ENCODE measurements at places on chromosomes 3 and 15.

GRCh38 chr3:7739754-7740153 lies 761.9 kb upstream of the LMCD1 start:
- no peak for DNase-seq

DNA sequence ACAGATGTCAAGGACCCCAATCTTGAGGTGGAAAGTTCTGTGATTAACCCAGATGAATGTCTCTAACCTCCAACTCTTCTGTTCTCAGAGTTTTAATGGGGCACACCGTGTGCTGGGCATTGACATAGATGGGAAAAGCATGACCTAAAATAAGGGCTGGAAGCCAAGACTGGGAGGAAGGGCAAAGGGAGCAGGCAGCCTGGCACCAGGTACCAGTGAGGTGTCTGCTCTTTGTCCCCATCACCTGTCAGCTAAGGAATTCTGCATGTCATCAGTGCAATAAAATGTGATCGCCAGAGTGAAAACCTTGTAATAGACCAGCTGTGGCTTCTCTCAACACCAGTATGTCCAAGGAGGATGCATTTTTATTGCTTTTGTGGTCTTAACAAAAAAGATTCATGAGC lies 143.5 kb upstream of the TPM1 start:
- no peak for DNase-seq

- no peak for DNase-seq
These were observed at the start of gene TGM5 for GRCh38 chr15:43266834-43267233. Gene TGM5, minus strand, starts transcription at chr15:43266928. Its CDS starts 79 bp downstream, at chr15:43266849.

- no peak for DNase-seq
These were observed 19.9 kb downstream of the CYP8B1 start for GRCh38 chr3:42855547-42856380.

- no peak for DNase-seq
These were observed 28.6 kb upstream of the CYP11A1 start for GRCh38 chr15:74396146-74396438.

DNA sequence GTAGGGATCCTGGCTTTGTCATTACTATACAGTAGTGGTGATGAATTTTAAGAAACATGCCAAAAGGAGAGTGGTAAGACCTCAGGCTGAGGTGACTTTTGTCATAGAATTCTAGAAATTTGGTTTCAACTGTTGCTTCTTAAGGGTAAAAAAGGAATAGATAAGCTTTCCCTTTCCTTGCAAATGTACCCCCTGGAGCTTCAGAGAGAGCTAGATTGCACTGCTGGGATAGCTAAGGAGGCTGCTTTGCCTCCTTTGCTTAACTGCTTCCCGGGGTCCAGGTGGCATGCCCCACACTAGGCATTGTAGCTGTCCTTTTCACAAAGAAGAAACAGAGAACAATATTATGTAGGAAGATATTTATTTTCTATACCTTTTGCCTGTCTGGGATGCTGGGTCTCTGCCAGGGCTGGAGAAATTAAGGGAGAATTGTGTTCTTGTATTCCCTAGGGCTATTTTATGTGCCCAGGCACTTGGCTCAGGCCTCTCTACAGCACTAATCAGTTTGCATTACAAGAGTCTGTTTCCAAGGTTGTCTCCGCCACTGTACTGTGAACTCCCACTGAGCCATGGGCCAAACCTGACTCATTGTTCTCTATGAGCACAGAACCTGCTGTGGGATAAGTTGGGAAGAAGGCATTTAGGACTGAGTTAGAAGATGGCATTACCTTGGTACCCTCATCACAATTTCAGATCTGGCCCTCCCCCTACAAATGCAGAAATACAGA lies 460.0 kb downstream of the PDCD6IP start:
- DNase-seq = no peak

DNA sequence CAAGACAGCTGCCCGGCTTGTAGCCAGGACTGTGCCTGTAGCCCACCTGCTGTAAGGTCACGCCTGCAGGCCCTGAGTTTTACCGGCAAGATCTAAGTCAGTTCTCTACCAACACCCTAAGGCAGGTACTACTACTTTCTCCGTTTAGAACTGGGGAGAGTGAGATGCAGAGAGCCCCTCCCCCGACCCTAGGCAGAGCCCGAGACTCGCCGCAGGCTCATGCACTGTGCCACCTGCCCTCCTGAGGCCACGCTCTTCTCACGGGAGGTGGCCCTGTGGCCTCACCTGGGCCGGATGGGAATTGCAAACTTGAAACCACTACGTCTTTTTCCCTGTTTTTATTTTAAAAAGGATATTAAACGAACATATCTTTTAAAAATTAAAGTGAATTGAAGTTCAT lies 36.9 kb upstream of the PCSK6 start:
- DNase-seq = no peak

- peak; percentile 55 for DNase-seq
These were observed 130.8 kb upstream of the SLC2A2 start for GRCh38 chr3:171157286-171157685.

DNA sequence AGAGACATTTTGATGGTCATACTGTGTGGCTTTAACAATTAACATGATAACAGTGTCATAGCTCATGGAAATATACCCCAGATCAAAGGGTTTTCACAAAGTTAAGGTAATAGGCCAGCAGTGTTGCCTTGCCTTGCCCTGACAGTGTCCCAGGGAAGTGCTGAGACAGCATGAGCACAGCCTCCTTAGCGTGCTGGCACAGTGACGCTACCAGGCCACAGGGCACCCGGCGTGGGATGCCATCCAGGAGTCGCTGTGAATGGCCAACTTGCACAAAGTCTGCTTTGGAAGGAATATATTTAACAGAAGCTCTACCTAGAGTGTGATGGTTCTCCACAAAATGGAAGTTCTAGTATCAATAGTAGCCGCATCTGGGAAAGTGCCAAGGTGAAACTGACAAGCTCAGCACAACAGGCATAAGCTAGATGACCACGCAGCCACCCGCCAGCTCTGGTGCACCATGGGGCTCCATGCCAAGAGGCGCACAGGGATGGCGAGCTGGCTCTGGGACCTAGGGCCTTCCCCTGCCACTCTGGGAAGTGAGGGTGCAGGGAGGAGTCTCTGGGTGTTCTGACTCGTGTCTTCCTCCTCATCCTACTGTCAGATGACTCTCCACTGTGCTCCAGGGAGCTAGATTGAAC lies 86.2 kb downstream of the GABRB3 start:
- DNase-seq = no peak

GRCh38 chr3:30728143-30728542 lies 121.7 kb downstream of the TGFBR2 start:
- DNase-seq = no peak

DNA sequence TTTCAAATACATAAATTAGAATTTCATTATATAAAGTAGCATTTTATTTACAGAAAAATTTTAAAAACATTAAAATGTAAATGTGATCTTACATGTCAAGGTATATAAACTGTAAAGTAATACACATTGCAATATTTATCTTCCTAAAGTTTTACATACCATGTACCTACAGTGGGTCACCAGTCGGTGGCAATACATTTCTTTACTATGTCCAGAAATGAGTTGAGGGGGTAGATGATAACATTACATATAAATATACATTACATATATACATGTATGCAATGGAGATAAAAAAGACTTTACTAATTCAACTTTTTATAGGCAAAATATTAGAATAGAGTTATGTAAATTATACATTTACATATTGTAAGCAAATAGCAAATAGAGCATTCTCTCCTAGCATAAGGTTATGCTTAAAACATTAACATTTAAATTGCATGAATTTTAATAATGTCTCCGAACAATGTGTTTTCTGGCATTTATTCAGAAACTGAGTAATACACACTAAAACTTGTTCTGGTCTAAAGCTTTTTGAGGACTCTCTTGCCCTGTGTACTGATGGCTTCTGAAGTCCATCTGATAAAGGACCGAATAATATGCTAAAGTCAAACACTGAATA lies 93.3 kb upstream of the NLGN1 start:
- DNase-seq = no peak

GRCh38 chr3:99172736-99173657 lies 271.5 kb upstream of the DCBLD2 start:
- DNase-seq = peak; percentile 81

DNA sequence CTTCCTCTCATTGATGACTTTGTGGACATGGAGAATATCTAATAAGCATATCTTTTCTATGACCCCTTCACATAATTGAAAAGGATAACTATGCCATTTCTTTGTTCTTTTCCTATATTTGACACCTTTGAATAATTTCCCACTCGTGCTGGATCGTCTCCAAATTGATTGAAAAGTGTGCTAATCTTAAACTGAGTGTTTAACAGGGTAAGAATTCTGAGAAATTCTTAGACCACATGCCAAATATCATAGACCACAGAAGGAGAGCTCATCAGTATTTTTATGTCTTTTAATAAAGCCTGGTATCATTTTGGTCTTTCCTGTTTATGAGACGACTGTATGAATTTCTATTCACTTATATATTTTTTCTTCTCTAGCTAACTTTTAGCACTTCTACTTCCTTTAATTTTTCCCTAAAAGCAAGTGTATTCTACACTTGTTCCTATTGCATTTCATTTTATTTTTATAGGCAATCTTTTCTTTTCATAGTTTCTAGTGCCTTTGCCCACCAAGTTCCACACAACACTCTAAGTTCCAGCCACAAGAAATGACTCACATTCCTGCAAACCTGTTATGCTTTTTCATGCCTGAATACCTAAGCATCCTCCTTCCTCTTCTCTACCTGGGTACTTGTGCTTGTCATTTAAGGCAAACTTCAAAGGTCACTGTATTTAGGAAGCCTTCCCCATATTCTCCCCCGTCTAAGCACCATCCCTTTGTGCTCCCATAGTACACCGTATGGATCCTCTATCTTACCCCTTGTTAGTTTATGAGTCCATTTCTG lies 30.1 kb downstream of the KBTBD8 start:
- DNase-seq = no peak

GRCh38 chr3:5264896-5265770 lies 77.6 kb downstream of the EDEM1 start:
- DNase-seq = no peak

- DNase-seq = no peak
These were observed 47.6 kb downstream of the CTDSPL start for GRCh38 chr3:37909067-37909911.

DNA sequence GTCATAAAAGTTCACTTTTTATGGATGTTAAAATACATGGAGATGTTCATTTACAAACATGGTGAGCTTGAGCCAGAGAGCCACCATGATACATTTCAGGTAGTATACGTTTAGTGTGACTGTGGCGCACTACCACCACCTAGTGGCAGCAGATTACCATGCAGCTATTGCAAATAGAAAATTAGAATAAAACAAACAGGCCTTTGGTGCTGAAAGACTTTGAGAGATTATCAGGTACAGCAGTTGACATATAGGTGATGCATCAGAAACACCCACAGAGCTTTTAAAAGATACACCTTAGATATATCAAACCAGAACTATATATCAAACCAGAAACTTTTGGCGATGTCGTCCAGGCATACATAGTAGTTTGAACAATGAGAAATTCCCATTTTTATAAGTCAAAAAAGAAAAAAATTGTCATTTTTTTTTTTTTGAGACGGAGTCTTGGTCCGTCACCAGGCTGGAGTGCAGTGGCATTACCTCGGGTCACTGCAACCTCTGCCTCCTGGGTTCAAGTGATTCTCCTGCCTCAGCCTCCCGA lies 42.0 kb upstream of the ICE2 start:
- peak; percentile 74 for DNase-seq

GRCh38 chr3:135243616-135244015 lies 448.6 kb downstream of the EPHB1 start:
- no peak for DNase-seq

DNA sequence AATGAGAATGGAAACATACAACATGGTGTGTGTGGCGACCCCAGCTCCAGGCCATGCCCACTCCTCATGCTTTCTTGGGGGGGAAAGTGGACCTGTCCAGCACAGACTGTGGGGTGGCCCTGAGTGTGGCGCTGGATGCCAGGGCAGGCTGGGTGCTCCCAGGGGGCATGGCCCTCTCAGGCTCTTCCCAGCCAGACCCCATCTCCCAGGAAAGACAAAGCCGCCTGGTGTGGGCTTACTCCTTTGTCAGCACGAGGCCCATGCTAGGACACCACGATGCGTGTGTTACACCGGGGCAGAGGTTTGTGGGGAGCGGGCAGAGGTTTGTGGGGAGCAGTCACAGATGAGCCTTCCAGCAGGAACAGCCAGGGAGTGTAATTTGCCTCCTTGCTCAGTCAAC lies 68.5 kb downstream of the ABTB1 start:
- DNase-seq = no peak

GRCh38 chr3:188529228-188529627 lies 375.3 kb downstream of the LPP start:
- no peak for DNase-seq

- DNase-seq = no peak
These were observed 34.9 kb upstream of the NRROS start for GRCh38 chr3:196604548-196604947.

DNA sequence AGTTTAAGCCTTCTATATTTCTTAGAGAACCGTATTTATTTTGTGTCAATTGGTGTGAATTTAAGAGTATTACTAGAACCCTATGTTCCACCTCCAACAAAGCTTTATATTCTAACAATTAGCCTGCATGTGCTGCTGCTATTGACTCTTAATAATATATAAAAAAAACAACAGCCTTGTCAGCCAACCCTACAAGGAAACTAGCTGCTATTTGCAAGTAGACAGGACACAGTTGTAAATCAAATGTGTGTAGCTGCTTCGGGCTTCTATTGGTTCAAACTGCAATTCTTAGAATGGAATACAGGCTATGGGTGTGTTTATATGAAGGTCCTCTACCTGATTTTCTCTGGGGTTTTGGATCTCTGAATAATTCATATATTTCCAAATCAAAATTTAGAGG lies 60.7 kb downstream of the ZBTB20 start:
- DNase-seq = no peak

GRCh38 chr15:68631601-68632051 lies 52.8 kb downstream of the CORO2B start:
- peak; percentile 46 for DNase-seq

GRCh38 chr3:118833075-118833474 lies 201.6 kb downstream of the IGSF11 start:
- no peak for DNase-seq

- no peak for DNase-seq
These were observed 1.8 kb downstream of the TMEM115 start for GRCh38 chr3:50357481-50357880.

GRCh38 chr3:151316267-151316991 lies at the start of gene GPR87:
Gene GPR87, minus strand, starts transcription at chr3:151316820. Its CDS starts 16,720 bp downstream, at chr3:151300100.
- DNase-seq = no peak

DNA sequence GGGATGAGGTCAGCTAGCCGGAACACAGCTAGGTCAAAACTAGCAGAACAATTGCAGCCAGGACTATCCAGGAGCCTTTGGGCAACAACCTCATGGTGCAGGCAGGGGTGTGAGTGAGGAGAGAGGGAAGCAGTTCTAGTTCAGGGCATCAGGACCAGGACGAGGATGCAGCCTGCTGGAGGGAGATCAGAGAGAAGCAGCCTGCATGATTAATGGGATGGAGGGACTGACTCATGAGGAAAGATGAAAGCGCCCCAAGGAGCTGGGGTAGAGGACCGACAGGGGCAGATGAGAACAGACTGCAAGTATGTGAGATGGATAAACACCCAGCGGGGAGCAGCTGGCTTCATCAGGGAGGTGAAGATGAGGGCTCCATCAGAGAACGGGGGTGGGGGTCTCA lies 37.9 kb upstream of the LRTM1 start:
- DNase-seq = no peak

- DNase-seq = peak; percentile 72
These were observed 782 bp upstream of the IREB2 start for GRCh38 chr15:78437107-78437761.

All from neural progenitor cell (in vitro differentiated cells).